Left lung (tissue), 14 donors: ENCODE measurements at places on chromosomes 13 and 19.
A peak's percentile ranks its signal among the peaks of the same experiment; 100 is the strongest.

DNA sequence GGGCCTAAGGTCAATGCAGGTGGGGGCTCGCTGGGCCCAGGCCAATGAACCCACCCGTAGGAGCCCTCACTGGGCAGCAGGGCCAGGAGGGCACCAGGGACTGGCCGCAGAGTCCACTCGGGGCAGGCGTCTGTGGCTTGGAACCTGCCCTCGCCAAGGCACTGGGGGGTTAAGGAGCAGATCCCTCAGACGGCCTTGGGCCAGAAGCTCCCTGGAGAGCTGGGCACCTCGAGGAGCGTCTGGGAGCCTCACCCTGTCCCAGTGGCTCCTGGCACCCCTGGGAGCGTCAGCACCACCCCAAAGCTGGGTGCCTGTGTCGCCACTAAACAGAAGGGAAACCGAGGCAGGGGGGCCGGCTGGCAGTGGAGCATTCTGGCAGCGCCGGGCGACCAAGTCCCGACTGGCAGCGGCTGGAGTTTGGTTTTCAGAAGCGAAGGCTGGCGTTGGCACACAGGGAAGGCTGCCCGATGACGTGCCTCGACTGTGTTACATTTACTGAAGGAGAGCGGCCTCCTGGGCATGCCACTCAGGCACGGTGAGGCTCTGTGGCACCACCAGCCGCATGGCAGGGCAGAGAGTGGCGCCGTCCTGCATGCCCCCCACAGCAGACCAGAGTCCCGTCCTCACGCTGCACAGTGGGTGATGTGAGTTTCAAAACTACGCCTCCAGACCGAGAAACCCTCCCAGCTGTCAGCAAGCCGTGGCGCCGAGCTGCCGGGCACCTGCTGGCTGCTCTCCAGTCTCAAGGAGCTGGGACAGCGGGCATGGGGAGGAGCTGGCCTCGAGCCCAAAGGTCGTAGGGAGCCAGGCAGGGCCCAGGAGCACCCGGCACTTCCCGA lies 9.2 kb upstream of the MEX3D start:
- DNase-seq, result no peak

DNA sequence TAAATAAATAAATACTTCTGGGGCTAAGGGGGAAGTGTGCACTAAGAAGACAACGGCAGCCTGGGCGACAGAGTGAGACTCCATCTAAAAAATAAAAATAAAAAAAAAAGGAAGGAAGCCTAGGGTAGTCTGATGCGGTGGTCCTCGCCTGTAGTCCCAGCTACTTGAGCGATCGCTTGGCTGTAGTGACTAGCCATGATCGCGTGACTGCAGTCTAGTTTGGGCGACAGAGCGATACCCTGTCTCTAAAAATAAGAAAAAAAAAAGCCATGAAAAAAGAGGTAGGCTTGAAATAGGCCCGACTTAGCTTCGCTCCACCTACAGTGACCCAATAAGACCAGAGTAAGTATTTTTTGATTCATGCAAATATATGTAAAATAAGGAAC lies 661 bp upstream of the BABAM1 start:
- DNase-seq, result no peak

- peak; percentile 24 for DNase-seq
Observed at GRCh38 chr19:6020166-6020882, 42.4 kb upstream of the RANBP3 start.

- no peak for DNase-seq
Observed at GRCh38 chr13:83815598-83815997, 66.7 kb downstream of the SLITRK1 start.

DNA sequence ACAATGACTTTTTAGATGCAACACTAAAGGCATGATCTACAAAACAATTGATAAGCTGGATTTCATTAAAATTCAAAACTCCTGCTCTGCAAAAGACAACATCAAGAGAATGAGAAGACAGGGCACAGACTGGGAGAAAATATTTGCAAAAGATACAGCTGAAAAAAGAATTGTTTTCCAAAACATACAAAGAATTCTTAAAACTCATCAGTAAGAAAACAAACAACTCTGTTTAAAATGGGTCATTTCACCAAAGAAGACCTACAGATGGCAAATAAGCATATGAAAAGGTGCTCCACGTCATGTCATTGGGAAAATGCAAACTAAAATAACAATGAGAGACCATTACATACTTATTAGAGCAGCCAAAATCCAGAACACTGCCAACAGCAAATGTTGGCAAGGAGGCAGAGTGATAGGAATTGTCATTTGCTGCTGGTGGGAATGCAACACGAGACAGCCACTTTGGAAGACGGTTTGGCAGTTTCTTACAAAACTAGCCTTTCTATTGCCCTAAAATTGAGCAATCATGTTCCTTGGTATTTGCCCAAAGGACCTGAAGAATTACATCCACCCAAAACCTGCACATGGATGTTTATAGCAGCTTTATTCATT lies 39.2 kb downstream of the FLT1 start:
- DNase-seq, result no peak

- no peak for DNase-seq
Observed at GRCh38 chr13:99507986-99508385, 6.7 kb downstream of the TM9SF2 start.

- DNase-seq, result no peak
Observed at GRCh38 chr13:109867766-109868165, 81.4 kb upstream of the IRS2 start.

GRCh38 chr19:50567882-50568727 lies at the start of gene LRRC4B:
Gene LRRC4B, minus strand, starts transcription at chr19:50568435. Its CDS starts 19,597 bp downstream, at chr19:50548838.
- DNase-seq, result peak; percentile 77

DNA sequence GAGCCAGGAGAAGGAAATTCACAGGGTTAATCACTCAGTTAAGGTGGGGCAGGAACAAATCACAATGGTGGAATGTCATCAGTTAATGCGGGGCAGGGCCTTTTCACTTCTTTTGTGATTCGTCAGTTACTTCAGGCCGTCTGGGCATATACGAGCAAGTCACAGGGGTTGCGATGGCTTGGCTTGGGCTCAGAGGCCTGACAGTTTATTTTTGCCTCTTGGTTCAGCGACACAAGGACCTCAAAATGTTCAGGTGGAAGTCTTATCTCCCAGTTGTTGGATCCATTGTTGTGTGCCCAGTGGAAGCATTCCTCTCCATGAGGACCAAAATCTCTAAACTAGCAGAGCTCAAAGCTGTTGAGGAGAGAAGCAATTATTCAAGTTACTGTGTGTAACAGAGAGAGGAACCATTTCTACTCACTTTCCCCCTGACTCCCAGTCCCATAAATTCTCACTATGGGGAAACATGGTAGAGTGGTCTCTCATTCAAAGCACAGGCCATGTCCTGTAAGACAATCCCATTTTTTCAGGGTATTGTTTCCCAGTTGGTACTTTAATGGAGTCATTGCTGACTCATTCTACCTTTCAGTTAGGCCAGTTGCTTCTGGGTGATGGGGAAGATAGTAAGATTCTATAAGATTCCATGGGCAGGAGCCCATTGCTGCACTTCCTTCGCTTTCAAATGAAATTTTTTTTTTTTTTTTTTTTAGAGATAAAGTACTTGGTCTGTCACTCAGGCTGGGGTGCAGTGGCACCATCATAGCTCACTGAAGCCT lies 8.8 kb upstream of the COX7A1 start:
- DNase-seq, result no peak

- peak; percentile 13 for DNase-seq
Observed at GRCh38 chr19:18053576-18054219, 33.0 kb downstream of the IL12RB1 start.

DNA sequence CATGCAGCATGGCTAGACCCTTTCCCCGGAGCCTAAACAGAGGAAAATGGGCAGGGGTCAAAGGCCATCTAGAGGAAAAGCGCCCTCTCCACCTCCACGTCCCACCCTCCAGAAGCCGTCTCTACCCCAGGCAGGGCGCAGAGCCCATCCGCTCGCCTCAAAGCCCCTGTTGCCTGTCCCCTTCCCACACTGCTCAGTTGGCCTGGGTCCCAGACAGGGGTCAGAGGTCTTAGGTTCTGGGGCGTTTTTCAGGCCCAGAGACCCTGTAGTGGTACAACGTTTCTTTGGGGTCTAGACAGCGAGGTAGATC lies 285 bp downstream of the TMEM143 start:
- no peak for DNase-seq

DNA sequence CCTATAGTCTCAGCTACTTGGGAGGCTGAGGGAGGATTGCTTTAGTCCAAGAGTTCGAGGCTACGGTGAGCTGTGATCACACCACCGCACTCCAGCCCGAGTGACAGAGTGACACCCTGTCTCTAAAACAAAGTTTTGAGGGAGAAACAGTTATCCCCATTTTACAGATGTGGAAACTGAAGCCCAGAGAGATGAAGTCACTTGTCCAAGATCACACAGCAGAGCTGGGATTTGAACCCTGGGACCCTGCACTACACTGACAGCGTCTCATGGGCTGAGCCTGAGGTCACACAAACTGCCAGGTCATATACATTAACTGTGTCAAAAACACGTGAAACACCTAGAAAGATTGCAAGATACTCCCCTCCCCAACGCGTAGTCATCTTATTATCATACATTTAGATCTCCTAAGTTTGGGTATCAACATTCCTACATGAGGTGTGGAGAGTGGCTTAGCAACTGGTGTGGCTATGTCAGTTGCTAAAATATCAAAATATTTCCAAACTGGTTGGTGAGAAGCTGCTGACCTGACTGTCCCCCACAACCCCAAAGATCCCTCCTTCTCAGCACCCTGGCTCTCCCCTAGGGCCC lies 8.2 kb downstream of the FCGBP start:
- DNase-seq, result no peak

- no peak for DNase-seq
Observed at GRCh38 chr13:77528834-77529500, 6.5 kb upstream of the SCEL start.

- DNase-seq, result no peak
Observed at GRCh38 chr13:51071493-51071892, 39.6 kb downstream of the C13orf42 start.

DNA sequence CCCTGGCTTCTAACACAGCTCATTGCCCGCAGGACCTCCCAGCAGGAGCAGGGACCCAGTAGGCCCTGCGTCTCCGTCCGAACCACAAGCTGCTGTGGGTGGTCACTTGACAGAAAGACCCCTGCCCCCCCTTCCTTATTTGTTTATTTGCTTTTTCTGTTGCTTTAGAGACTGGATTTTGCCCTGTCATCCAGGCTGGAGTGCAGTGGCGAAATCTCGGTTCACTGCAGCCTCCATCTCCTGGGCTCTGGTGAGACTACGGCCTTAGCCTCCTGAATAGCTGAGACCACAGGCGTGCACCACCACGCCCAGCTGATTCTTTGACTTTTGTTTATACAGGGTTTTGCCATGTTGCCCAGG lies 7.6 kb upstream of the PTBP1 start:
- no peak for DNase-seq

DNA sequence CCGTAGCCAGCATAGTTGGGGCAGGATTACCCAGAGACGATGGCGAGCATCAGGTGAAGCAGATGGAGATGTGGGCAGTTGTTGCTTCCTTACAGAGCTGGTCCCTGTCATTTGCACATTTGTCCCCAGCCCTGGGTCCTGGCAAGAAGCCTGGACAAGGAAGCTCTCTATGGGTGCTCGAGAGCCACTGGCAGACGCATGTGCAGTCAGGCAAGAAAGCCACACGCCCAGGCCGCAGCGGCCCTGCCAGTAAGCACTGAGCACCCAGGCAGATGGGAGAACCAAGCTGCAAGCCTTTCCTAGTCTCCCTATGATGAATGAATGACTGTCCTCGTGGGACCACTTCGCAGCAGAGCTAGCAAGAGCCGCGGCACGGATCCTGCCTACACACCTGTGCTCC lies 182.8 kb downstream of the FOXO1 start:
- no peak for DNase-seq

DNA sequence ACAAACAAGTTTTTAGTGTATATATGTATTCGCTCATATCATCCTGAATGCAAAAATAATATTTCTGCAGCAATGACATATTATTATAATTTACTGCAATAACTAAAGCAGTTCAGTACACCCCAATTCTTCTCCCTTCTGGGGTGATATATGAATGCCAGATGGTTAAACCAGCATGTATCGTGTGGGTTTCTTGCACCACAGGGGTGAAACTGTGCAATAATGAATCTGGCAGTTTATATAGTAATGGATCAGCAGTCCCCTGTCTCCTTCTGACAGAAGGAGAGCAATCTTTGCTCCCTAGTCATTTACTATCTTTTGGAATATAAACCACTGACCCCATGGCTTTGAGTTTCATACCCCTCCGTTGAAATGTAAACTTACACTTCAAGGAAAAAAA lies 228.6 kb upstream of the KLHL1 start:
- DNase-seq, result no peak

- DNase-seq, result no peak
Observed at GRCh38 chr13:64782466-64782865, 2447.7 kb downstream of the PCDH9 start.

- DNase-seq, result no peak
Observed at GRCh38 chr19:19657397-19657783, 6.1 kb downstream of the ATP13A1 start.

DNA sequence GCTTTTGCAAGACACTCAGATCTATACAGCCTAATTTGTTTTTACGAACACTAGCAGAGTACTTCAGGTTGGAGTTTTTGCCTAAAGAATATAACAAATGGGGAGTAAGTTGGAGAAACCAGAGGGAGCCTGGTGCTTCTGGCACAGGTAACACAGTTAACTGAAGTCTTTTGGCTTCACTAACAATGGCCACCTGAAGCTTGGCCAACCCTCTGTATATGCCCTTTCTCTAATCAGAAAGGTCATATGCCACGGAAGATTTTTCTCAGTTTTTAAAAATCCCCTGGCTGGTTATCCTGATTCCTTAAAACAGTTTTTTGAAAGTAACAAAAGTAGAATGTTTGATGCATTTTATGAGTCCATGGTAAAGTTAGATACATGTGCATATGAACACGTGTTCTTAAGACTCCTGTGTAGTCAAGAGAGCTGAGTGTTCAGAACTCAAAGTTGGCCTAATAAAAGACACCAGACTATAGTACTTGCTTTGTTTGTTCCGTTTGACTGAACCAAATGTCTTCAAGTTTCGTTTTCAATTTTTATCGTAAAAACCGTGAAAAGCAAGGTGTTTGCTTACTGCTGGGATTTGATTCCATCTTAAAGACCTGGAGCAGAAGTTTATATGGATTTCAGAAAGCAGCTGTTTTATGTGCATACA lies 137.5 kb downstream of the KCNRG start:
- no peak for DNase-seq

GRCh38 chr19:3220576-3220975 lies 3.9 kb upstream of the CELF5 start:
- DNase-seq, result no peak

- DNase-seq, result no peak
Observed at GRCh38 chr13:75724752-75725517, 88.8 kb downstream of the LMO7 start.

GRCh38 chr13:73138638-73139491 lies 80.1 kb downstream of the KLF5 start:
- no peak for DNase-seq
